ENCODE measurements at places on chromosomes 7 and 10.

DNA sequence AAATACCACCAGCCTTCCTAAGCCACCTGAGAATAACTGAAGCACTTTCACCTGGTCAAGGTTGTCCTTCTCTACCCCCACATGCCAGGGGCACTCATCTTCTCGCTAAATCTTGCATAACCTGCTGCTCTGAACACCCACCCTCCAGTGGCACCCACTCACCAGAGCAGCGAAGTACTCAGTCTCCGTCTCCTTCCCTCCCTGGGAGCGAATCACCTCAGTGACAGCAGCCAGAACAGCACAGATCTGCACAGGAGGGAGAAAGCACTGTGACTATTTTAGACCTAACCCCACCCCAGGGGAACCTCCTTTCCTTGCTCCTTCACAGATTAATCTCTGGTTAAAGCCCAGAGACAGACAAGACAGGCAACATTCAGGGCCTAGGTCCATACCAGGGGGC, 5.1 kb downstream of the RRP12 start:
- no peak for DNase-seq

DNA sequence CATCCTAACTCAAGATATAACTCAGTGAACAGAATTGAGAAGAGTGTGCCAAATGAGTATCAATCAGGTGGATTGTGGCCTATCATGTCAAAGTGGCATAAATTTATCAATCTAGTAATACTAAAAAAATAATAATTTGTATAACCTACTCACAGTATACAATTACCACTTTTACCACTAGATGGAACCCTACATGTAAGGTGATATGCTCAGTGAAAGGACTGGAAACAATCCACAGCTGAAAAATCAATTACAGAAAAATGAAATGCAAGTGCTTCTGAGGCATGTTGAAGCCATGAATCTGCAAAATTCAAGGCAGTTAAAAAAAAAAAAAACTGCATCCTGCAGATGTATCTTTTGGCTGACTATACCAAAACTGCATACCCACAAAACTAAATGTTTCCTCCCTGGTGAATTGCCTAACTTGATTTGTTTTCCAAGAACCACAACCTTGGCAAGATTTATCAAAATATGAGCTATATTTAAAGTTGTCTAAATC, 13.9 kb downstream of the ARHGAP19 start:
- no peak for DNase-seq

DNA sequence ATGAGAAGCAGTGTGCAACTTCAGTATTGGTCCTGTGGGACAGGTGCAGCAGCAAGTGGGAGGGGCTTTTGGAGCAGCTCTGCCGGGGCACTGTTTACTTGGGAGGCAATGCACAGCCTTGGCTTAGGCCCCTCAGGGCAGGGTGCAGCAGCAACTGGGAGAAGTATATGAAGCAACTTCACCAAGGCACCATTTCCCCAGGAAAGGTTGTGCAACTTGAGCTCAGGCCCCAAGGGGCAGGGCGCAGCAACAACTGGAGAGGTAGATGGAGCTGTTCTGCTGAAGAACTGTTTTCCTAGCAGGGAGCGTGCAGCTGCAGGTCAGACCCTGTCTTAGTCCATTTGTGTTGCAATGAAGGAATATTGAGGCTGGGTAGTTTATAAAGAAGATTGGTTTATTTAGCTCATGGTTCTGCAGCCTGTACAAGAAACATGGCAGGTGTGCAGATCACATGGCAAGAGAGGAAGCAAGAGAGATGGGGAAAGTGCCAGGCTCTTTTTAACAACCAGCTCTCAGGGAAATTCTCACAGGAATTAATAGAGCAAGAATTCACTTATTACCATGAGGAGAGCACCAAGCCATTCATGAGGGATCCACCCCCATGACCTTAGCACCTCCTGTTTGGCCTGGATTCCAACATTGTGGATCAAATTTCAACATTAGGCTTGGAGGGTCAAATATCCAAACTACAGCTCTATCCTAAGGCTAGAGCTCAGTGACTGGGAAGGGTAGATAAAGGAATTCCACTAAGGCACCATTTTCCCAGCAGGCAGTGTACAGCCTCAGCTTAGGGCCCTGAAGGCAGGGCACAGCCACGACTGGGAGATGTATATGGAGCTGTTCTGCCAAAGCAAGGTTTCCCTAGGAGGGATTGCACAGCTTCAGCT, 10.9 kb downstream of the GPR141 start:
- peak; percentile 15 for DNase-seq

DNA sequence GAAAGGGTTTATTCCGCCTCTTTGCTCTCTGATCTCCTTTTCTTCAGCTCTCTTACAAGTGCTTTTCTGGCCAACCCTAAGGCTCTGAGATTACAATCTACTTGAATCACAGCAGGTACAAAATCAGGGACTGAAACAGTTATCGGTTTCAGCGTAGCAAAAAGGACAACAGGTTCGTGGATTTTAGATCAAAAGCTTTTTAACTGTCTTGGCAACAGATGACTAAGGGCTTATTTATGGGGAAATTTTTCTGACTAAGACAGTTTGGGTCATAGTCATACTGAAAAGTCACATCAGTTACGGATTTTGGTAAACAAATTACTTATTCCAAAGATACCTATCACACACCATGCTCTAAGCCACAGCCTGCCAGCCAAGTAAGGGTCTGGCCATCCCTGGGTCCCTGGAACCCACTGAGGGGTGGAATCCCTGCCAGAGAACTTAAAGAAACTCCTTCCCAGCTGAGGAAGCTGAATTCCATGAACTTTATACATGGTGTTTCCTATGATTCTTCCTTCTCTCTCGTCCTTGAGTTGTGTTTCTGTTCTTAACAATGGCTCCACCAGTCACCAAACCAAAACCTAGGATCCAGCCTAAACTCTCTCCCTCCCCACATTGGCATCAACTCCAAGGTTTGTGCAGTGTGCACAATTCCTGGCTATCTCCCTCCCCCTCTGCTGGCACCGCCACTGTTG, 169.3 kb downstream of the FAM107B start:
- DNase-seq: no peak

DNA sequence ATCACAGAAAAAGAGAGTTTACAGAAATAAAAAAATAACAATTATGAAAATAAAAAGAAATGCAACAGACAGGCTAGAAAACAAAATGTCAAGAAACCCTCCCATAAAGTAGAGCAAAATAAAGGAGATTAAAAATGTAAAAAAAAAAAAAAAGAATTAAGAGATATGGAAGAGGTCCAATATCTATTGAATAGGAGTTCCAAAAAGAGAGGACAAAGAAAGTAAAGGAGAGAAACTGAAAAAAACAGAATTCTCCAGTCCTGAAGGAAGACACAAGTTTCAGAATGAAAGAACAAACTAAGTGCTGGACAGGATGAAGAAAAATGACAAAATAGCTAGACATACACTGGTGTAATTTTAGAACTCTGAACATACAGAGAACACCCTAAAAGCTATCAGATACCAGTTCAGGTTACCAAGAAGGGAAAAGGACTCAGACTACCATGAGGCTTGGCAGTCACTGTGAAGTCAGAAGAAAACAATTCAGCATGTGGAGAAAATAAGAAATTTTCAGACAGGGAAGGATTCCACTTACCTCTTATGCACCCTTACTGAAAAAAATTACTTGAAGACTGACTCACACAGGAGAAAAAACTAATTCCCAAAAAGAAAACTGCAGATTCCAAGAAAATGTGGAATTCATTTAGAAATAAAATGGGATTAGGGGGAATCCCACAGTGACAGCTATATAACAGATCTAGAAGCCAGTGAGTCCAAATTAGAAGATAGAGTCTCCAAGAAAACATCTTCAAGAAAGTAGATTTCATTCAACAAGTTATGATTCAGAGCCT, 40.4 kb upstream of the ABLIM1 start:
- DNase-seq: no peak

DNA sequence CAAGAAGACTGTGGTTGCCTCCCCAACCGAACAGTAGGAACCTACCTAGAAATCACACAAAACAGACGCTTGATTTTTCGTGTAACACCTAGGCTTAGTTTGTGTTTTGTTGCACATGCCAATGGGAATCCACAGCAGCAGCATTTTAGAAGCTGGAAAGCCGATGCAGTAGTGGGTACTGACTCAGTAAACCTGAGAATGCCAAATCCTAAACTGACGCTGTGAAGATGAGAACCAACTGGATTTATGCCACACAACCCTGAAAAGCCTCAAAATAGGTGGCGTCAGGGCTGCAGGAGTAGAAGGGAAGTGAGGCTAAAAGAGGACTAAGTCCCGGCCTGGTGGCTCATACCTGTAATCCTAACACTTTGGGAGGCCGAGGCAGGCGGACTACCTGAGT, 162.5 kb downstream of the REEP3 start:
- no peak for DNase-seq

DNA sequence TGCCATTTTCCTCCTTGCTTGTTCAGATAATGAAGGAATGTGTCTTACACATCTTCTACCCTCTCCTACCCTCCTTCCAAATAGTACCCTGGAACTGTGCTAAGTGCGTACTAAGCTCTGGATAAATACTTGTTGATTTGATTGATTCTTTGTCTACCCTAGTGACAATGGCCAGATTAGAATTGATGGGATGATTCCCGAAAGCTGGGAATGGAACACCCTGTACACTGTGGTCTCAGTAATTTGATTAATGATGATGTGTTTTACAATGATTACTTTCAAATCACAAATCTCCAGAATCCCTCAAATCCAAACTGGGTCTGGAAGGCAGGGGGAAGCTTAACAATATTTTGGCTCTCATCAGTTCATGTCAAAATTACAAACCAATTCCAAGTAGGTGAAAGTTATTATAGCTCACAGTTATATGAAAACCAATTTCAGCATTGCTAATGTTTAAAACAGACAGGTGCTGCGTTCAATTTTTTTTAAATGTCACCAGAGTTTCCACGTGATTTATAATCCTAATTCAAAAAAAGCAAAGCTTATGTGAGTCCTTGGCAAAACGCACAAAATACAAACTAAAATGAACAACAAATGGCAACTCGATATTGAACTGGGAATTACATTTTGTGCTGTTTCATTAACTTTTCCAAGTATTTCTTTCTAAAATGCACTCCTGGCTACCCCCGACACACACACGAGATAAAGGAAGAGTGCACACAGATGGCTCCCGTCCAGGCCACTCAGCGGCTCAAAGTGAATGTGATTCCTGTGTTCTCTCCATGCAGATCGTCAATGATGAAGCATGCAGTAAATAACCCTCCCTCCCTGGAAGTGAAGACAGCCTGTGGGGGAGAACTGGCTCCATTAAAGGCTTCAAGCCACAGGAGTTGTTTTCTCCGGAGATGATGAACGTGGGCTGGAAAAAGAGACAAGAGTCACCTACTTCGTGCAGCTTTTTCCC, 21.7 kb upstream of the ADRB1 start:
- no peak for DNase-seq

DNA sequence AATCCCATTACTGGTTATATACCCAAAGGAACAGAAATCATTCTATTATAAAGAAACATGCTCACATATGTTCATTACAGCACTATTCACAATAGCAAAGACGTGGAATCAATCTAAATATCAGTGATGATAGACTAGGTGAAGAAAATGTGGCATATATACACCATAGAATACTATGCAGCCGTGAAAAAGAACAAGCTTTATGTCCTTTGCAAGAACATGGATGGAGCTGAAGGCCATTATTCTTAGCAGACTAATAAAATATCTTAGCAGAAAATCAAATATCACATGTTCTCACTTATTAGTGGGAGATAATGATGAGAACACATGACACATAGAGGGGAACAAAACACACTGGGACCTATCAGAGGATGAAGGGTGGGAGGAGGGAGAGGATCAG, 38.8 kb downstream of the CAPZA2 start:
- DNase-seq: no peak

- DNase-seq: no peak
These were observed 24.1 kb upstream of the ZC3HAV1L start for GRCh38 chr7:139059905-139060304.

GRCh38 chr10:113455947-113456346, 96.9 kb upstream of the HABP2 start:
- DNase-seq: no peak

GRCh38 chr10:78811174-78811573, 257.6 kb upstream of the ZMIZ1 start:
- DNase-seq: no peak

- DNase-seq: no peak
These were observed 182.3 kb upstream of the CDCA7L start for GRCh38 chr7:22127835-22128527.

DNA sequence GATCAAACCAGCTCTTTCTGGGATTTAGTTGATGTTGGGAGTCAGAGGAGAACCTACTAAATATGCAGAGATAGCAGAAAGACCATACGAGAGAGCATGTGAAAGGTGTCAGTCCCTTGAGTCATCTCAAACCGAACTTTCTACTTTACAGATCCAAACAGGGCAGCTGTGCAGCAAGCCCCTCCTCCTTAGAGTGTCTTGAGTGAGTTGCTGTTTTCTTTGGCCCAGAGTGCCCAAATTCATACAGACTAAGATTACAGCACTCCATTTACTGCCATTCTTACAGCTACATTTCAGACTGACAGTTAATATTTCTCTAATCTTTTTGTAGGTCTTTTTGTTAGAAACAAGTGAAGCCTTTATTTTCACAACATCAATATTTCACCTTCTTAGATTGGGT, 53.4 kb downstream of the NRCAM start:
- DNase-seq: no peak

DNA sequence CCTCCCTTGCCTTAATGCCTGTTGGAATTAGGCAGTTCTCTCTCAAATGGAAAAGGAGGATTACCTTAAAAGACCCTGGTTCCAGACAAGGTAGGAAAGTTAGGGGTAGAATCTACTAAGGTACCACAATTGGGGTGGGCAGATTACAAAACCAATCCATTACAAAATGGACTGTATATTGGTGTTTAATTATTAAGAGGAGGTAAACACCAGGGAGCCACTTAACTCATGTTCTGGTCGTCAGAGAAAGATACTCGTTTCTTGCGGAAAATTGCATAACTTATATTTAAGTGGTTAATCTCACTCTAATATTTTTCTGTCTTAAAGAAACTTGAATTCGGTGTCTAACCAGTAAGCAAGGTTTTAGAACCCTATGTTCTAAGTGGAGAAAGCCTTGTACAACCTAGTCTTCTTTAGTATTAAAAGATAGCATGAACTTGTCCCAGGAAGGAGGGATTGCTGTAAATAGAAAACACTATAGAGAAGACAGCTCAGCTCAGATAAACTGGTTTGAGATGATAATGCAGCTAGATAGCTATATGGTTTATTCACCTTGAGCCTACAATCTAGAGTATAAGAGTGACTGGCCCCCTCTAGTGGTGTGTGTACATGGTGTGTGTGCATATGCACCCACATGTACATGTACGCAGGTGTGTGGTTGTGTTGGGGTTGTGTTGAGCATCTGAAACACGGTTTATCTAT, 58.0 kb upstream of the STRIP2 start:
- DNase-seq: no peak

GRCh38 chr10:1747590-1748157, 10.3 kb upstream of the ADARB2 start:
- no peak for DNase-seq

GRCh38 chr7:108860615-108861014, 290.9 kb downstream of the DNAJB9 start:
- DNase-seq: no peak
